ENCODE measurements at places on chromosomes 11 and 22.

DNA sequence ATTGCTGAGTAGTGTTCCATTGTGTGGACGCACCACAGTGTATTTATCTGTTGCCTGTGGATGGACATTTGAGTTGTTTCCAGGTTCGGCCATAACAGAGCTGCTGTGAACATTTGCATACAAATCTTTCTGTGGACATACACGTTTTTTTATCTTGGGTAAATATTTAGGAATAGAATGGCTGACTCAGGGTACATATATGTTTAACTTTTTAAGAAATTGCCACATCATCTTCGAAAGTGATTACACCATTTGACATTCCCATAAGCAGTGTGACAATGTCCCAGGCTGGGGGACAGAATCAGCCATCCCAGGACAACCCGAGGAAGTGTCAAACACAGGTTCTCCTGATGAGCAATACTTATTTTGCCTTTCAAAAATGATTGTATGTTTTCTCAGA lies 87.9 kb downstream of the OSBP2 start:
- no peak for DNase-seq

DNA sequence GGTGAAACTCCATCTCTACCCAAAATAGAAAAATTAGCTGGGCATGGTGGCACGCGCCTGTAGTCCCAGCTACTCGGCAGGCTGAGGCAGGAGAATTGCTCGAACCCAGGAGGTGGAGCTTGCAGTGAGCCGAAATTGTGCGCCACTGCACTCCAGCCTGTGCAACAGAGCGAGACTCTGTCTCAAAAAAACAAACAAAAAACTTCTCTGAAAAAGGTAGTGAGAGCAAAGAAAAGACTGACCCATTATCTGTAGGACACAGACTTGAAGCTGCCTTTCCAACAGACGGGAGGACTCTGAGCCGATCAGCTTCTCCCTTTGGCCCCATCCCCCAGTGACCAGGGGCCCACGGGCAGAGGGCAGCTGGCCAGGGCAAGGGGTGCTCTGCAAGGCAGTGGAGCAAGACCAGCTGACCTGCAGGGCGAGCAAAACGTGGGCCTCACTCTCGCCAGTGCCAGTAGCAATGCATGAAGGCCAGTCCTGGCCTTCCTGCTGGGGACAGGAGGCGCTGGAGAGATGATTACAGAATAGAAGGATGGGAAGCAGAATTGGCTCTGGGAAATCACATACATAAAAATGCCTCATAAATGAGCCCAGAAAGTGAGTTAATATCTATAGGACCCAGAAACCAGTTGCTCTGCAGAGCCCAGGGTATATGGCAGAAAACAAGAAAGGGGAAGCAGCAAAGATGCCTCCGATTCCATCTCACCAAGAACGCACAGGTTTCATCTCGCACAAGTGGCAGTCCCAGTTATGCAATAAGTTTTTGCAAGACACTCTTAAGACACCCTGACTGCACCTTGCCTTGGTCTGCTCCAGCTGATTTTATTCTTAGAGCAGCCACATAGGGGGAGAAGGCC lies 2.8 kb downstream of the EHD1 start:
- no peak for DNase-seq

DNA sequence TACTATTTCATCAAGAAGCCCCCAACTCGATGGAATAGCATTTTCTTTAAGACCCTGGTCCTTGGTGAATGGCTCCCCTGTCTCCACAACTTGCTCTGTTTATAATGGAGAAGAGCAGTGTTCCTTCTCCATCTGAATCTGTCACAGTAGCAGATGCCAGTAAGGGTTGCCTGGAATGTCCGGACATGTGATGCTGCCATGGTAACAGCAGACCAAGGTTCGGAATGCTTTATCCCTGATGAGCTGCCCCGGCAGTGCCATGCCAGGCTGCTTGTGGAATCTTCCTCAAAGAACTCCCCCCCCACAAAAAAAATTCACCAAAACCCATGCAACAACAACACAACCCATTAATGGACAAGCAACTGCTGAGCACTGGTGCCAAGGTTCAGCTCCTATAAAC lies 72.5 kb downstream of the KCNC1 start:
- DNase-seq, result no peak

DNA sequence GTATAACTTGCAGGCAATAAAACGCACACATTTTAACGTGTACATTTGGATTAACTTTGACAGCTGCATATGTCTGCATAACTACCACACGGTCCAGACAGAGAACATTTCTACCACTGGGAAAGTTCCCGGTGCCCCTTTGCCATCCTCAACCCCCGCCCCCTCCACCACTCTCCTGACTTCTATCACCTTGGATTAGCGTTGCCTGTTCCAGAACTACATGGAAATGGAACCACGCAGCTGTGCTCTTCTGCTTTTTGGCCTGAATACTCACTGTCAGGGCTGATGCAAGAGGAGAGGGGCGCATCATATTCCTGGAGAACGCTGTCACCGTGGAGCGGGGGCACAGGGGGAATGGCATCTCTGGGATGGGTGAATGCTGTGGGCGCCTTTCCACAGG lies 62.1 kb downstream of the LRP5 start:
- no peak for DNase-seq

GRCh38 chr11:61072316-61073109 lies 29.8 kb upstream of the CD5 start:
- DNase-seq, result no peak

- no peak for DNase-seq
These were observed 3.1 kb upstream of the CPT1A start for GRCh38 chr11:68844801-68845200.

- DNase-seq, result no peak
These were observed 140.3 kb upstream of the RAG2 start for GRCh38 chr11:36738292-36738861.

Measured in natural killer cell treated with Interleukin-12 subunit alpha and Interleukin-12 subunit beta and Interleukin-15 and Interleukin-18, amount 100 ng/mL, for 72 hours (primary cell).